ENCODE measurements at places on chromosomes 13 and 19. TPM values are rescaled to one million over a fixed set of nuclear protein-coding genes. Genes with fewer than 3 reads are reported as not detected.

- no peak for DNase-seq
These were observed 28.9 kb downstream of the SOX21 start for GRCh38 chr13:94683409-94683808.

GRCh38 chr13:62123409-62123808 lies 707.8 kb upstream of the PCDH20 start:
- no peak for DNase-seq

- DNase-seq, result no peak
These were observed 33.3 kb downstream of the TMEM255B start for GRCh38 chr13:113792236-113792770.

The CEACAM6 gene
- total RNA-seq, result not detected

The FAM83E gene
- total RNA-seq, result not detected

The CRX gene
- not detected for total RNA-seq
